ENCODE measurements at places on chromosomes 7 and 10. TPM values are rescaled to one million over a fixed set of nuclear protein-coding genes. Genes with fewer than 3 reads are reported as not detected.

DNA sequence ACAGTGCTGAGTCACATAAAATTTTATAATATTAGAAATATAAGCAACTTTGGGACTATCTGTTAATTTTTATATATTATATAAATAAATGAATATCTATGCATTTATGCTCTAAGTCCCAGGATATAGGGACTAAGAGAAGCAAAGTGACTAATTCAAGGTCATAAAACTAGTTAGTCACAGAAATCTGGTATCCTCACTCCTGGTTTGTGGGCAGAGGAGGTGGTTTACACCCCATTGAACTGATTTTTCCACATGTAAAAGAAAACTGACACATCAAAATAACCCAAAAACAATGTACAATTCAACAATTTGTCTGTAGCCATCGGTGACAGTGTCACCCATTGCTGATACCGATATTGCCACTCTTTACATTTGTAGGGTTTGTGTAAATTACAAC is 3.0 kb downstream of the PCLO start:
- no peak for DNase-seq

- no peak for DNase-seq
Measured at GRCh38 chr10:6786579-6787031, 206.5 kb upstream of the PRKCQ start.

DNA sequence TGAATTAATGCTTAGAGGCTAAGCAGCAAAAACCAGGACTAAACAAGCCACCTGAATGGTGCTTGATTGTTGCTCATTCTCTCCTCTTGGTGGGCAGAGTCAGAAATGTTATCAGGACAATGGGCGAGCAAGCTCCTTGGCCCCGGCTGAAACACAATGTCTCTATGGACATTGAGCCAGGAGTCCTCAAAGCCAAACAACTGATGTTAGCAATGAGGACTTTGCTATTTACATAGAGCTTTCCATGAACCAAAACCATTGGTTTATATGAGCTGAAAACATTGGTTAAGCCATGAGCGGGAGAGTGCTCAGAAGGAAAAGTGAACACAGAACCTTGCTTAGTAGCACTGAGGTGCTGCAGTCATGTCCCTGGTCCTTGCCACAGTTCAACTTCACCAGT is 21.5 kb upstream of the NPVF start:
- no peak for DNase-seq

DNA sequence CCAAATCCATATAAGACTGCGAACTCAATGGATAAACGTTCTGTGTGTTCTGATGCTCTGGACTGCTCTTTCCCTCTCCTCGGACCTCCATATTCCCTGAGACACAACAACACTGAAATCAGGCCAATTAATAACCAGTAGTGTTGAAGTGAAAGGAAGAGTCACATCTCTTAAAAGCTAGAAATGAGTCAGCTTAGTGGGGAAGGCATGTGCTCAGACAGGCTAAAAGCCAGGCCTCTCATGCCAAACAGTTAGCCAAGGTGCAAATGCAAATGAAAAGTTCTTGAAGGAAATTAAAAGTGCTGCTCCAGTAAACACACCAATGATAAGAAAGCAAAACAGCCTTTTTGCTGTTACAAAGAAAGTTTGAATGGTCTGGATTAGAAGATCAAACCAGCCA is 29.3 kb downstream of the TNS3 start:
- no peak for DNase-seq

DNA sequence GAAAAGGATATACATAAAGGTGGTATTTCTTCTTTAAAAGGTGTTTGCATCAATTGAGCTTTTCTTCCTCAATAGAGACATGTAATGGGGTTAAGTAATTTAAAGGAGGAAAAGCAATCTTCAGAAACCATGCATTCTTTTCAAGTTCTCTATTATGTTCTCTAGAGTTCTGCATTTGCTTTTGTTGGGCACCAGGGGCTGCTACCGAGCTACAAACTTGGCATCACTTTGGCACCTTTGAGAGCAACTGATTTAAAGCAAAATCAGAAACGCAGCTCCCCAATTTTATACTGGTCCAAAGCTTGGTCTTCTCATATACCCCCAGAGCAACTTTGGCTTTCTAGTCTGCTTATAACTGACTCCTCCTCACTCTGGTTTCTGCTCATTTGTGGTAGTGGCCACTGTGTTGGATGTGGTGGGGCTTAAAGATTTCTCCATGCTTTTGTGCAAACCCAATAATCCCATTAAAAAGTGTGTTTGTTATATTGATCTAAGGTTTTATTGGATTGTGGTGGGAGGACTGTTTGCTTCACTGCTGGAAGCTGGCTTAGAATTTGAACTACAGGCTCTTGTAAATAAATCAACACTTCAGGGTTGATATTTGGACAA is 712.1 kb downstream of the PHTF2 start:
- no peak for DNase-seq

GRCh38 chr10:124680675-124681074 is 63.5 kb downstream of the FAM53B start:
- no peak for DNase-seq

DNA sequence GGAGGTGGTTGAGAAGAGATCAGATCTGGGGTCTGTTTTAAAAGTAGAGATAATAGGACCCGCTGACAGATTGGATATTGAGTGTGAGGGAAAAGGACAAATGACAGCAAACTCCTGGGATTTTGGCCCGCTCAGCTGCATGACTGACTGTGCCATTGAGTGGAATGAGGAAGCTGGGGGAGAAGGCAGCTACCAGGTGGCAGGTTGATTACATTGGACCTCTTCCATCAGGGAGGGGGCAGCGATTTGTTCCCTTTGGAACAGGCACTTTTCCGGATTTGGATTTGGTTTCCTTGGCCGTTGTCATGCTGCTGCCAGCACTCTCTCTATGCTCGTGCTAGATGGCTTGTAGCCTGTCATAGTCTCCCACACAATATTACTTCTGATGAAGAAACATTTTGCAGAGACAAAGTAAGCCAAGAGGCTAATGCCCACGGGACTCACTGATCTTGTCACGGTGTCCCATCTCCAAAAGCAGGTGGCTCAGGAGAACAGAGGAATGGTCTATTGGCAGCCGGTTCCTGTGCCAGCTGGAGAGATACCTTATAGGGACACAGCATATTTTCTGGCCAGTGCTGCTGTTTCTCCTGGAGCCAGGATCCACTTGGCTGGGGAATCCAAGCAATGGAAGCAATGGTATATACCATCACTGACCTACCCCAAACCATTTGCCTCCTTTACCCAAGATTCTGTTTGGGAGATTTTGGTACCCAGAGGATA is 69.1 kb upstream of the WAC start:
- no peak for DNase-seq

GRCh38 chr10:69911613-69912528 is 110.2 kb downstream of the COL13A1 start:
- no peak for DNase-seq

DNA sequence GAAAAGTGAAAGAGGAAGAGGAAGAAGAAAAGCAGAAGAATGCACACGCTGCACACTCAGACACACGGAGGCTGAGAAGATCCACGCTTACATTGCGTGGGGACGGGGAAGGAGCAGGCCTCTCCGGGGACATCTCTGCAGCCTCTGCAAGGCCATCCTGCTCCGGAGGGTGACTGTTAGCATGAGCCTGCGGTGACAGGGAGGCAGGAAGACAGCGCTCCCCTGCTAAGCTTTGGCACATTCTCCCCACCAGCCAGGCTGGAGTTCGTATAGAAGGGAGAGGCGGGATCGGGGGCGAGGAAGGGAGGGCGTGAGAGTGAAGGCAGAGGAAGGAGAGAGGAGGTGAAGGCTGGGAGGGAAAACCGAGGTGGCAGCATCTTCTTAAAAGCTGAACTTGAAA is 366.0 kb upstream of the SHH start:
- DNase-seq: no peak

DNA sequence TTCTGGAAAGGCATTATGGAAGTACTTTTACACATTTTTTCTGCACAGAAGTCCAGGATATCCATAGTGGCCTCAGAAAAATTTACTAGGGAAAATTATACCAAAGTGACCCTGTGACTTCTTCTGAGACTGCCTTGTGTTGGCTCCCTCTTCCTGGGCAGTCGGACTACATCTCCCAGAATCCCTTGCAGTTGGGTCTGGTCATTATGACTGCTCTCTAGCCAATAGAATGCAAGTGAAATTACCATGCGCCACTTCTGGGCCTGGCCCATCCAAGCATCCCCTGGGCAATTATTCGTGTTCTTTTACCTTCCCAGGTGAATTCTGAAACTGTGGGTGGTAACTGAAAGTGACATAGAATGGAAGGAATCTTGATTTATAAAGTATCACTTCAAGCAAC is 430.9 kb downstream of the ACTR3B start:
- no peak for DNase-seq

DNA sequence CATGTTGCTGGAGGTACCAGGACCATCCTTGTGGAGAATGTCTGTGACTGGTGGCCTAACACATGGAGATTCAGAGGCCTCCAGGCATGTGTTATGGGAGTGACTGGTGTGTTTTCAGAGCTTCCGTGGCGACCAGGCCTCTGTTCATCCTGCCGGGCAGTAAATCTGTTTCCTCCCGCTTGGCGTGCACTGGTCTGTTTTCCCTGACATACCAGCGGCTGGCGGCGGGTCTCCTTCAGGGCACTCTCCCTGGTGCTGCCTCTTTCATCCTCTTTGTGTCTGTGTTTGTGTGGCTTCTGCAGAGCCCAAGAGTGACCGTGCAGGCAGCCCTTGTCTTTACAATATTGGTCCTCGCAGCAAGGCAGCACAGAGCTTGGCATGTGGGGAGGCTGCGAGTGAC is 385.1 kb upstream of the MKI67 start:
- DNase-seq: no peak

- DNase-seq: no peak
Measured at GRCh38 chr10:78740976-78741915, 327.5 kb upstream of the ZMIZ1 start.

Gene CLDN4
- total RNA-seq: 0.17 TPM

Gene ABCC2
- total RNA-seq: 3.0 TPM
